Breast epithelium (tissue), 4 donors: ENCODE measurements at places on chromosomes 11 and 22. TPM values are rescaled to one million over a fixed set of nuclear protein-coding genes. Genes with fewer than 3 reads are reported as not detected.

GRCh38 chr11:12051287-12051662, 42.8 kb upstream of the DKK3 start:
- H3K4me3 ChIP-seq = no peak overlapping the region
- no peaks in the 10 kb centered on the region for H3K4me1 ChIP-seq
- no peaks in the 10 kb centered on the region for H3K27me3 ChIP-seq
- no peaks in the 10 kb centered on the region for H3K36me3 ChIP-seq
- no peak overlapping the region for H3K27ac ChIP-seq
- DNase-seq = no peak

DNA sequence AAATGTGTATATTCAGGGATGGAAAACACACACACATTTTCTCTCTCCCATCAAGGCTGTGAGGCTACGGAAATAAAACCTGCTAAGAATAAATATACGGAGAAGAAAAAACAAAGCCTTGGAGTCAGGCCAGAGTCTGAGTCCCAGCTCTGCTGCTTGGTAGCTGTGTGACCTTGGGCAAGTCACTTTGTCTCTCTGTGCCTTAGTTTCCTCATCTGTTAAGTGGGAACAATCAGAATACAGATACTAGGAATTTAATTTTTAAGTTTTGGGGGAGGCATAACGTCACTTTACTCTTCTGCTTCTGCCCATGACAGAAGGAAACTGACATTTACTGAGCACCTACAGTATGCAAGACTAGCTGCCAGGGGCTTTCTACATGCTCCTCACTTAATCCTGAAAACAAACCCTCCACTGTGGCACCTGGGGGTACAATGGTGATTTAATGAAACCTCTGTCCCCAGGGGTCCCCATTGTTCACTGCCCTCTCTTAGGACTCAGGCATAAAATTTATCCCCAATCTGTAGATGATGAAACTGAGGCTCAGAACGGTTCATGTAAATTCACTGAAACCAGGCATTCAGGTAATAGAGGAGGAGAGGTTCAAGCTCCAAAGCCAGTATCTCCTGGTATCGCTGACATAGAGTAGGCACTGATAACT, 131.9 kb upstream of the SERPIND1 start:
- no peak for DNase-seq
- H3K4me3 ChIP-seq = no peak overlapping the region
- no peaks in the 10 kb centered on the region for H3K4me1 ChIP-seq
- H3K27me3 ChIP-seq = peaks cover 4% of the 10 kb centered on the region

DNA sequence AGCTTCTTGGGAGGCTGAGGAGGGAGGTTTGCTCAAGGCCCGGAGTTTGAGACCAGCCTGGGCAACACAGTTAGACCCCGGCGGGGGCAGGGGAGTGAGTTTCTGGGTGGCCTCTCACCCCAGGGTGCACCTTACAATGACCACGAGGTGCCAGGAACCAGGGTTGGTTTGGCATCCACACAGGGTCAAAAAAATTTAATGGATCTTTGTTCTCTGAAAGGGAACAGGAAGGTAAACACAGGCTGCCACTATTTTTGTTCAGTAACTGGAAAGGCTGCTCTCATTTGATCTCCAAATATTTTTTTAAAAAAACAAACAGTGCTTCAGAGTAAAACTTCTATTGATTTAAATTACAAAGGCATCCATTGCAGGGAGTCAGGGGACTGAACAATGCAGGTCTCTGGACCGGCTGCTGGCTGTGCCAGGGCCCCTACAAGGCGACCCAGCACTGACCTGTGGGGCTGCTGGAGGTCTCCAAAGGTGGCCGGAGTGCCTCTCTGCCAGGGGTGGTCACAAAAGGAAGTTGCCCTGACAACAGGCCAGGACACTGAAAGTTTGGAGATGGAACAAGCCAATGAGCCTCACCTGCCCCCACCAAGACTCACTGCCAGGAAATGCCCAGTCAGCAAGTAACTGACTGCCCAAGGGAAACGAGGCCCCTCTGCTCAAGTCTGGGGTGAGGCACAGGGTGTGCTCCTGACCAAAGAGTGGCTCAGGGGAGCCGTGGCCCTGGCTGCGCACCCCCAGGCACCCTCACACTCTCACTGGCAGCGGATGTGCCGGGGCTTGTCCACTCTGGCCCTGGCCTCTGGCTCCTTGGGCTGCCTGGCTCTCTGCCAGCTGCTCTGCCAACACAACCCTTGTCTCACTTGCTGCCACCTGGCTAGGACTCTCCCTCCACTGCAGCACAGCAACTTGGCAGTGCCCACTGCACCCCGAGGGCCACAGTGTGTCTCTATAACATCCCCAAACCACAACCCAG, 51.8 kb downstream of the ARFGAP3 start:
- peak overlapping the region; percentile 95 for H3K27ac ChIP-seq
- no peaks in the 10 kb centered on the region for H3K27me3 ChIP-seq
- H3K36me3 ChIP-seq = no peaks in the 10 kb centered on the region
- H3K4me3 ChIP-seq = no peak overlapping the region
- peak; percentile 89 for DNase-seq
- H3K4me1 ChIP-seq = peaks cover 14% of the 10 kb centered on the region

- H3K27me3 ChIP-seq = no peaks in the 10 kb centered on the region
- no peak overlapping the region for H3K4me3 ChIP-seq
- H3K4me1 ChIP-seq = no peaks in the 10 kb centered on the region
Observed at GRCh38 chr11:111417766-111418435, 38.8 kb upstream of the POU2AF1 start.

DNA sequence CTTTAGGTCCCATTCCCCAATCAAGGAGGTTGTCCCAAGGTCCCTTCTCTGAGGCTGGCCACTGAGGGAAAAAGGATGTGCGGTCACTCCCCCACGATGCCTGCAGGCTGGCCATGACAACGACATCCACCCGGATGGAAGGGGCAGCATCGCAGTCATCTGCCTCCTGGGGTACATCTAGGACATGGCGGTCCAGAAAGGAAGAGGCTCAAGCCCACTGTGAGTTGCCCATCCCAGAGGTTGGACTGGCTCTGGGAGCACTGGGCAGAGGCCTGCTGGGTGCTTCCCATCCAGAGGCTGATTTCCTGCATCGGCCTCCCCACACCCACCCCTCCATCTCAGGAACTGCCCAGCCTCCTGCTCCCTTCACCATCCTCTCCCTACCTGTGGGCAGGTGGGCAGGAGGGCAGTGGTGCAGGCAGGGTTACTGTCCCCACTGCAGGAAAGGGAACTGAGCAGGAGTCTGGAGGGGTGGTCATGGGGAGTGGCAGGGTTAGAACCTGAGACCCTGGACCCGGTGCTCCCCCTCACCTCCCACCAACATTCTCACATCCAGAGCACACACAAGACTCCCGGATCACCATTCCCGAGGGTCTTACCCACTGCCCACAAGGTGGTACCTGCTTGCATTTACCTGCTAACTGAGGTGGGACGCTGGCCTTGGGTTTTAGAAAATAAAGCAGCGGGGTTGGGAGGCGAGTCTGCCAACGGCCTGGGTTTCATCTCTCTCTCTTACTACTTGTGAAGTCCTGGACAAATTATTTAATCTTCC, 4.4 kb downstream of the RCE1 start:
- H3K4me1 ChIP-seq = peaks cover 12% of the 10 kb centered on the region
- peaks cover 4% of the 10 kb centered on the region for H3K36me3 ChIP-seq
- H3K4me3 ChIP-seq = no peak overlapping the region
- DNase-seq = no peak
- no peak overlapping the region for H3K27ac ChIP-seq

DNA sequence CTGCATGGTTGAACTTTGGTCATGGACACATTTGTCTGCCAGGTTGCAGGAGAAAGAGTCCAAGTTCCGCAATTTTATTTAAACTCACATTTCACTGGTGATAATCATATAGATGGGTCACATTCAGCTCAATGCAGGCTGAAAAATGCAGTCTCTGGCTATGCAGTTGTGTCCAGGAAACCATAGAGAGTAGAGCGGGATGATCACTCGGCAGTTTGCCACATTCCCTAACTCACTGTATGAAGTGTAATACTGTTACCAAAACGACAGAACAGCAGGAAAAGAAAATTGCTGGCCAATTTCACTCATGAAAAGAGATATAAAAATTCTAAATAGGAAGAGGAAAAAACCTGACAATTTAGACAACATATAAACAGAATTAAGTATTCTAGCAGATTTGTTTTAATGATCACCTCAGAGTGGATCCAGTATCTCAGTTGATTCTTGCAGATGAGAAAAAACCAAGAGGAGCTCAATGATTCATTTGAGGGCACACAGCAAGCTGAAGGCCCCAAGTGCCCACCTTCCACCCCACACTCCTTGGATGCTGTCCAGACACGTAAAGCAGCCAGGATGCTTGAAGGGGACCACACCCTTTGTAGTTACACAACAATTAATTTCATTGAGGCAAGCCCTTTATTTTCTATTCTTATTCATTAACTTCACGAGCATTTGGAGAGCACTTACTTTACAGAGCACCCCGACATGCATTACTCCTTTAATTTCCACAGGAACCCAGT, 422.3 kb downstream of the SOX6 start:
- H3K27me3 ChIP-seq = peaks cover 6% of the 10 kb centered on the region
- H3K4me3 ChIP-seq = no peak overlapping the region
- H3K27ac ChIP-seq = no peak overlapping the region
- no peaks in the 10 kb centered on the region for H3K36me3 ChIP-seq
- no peak for DNase-seq
- H3K4me1 ChIP-seq = no peaks in the 10 kb centered on the region

MRGPRF gene
- 12.9 TPM for total RNA-seq

TMPRSS5 gene
- total RNA-seq = 1.6 TPM

DCUN1D5 gene
- 36.2 TPM for total RNA-seq

P2RY2 gene
- 7.6 TPM for total RNA-seq

CECR2 gene
- total RNA-seq = 0.32 TPM

MB gene
- total RNA-seq = 10.0 TPM

BDNF gene
- total RNA-seq = 0.66 TPM
